ENCODE measurements at places on chromosomes 7 and 10.

DNA sequence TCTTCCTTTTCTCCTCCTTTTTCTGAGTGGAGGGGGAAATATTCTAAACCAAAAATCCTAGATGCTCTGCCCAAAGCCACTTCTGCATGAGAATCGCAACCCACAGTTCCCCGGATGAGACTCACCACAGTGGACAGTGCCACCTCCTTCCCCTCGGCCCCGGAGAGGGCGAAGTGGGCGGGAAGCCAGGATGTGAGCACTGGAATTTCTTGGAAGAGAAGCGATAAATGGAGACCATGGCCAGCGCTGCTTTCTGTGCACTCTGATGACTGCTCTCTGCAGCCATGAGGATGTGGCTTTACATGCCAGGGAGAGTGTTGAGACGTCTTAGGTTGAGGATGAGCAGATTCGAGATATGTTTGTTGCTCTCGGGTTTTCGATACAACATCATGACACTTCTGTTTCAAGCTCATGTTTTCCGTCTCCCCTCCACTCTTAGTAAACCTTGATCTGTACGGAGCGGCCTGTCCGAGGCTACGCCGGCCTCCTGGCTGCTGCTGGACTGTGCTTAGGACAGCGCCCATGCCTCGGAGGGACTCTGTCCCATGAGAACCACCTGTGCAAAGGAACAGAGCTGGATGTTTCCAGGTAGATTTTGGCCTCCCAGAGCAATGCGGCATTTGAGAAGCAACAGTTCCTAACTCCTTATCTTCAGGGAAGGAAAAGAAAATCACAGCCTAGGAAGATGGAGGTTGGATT is 414.6 kb upstream of the FOXK1 start:
- no peak for DNase-seq

- no peak for DNase-seq
Measured at GRCh38 chr10:76540786-76541185, 1096.8 kb downstream of the KCNMA1 start.

DNA sequence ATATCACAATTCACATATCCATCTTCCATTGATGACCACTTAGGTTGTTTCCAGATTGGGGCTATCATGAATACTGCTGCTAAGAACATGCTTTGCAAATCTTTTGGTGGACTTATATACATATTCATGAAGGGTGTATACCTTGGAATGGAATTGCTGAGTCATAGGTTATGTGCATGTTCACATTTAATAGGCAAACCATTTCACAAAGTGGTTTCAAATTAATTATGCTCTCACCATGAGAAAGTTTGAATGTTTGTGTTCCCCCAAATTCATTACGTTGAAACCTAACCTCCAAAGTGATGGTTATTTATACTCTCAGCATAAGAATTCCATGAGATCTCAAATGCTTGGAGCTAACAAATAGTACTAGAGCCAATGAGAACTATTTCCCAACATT is 86.4 kb downstream of the VPS41 start:
- no peak for DNase-seq

DNA sequence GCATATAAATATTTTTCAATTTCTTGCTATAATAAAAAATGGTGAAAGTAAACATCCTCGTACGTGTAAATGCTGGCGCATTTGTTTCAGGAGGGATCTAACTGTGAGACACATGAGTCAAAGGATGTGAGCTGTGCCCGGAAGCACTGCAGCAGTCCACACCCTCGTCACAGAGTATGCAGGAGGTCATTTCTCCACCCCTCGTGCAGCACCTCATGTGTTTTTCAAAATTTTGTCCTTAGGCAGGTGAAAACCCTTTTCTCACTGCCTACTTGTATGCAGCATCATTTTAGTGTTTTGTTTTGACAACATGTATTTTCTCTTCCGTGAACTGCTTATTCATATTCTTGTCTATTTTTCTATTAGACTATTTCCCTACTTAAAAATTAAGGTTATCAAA is 162.7 kb downstream of the AVL9 start:
- no peak for DNase-seq

GRCh38 chr7:33012364-33012763 is 50.2 kb downstream of the NT5C3A start:
- DNase-seq, result no peak

GRCh38 chr7:116783666-116784318 is 78.6 kb upstream of the CAPZA2 start:
- no peak for DNase-seq

- no peak for DNase-seq
Measured at GRCh38 chr7:129969881-129970446, 17.2 kb upstream of the UBE2H start.

Measured in right renal cortex interstitium (tissue), 3 donors.